ENCODE measurements at places on chromosomes 12 and 14.

DNA sequence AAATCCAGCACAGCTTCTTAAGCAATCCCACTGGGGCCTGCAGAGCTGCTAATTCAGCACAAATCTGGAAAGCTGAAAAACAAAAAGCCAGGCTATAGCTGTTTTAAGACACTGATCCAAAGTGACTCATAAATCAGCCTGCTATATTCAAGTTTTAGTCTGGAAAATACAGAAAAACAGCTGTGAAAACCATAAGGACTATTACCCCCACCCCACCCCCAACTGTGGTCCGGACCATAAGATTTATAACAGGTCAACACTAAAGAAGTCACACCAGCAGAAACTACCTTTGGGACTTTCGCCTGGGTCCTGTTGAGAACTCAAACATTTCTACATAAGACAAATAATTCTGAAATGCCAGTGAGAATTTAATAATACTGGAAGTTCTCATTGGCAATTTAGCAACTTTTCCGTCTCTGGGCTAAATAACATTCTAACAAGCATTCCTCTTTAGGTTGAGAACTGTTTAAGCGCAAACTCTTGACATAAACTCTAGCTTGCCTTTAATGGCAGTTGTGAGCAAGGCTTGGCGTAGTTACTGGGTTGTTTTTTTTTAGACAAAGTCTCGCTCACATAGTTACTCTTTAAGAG lies 3.3 kb downstream of the LRIG3 start:
- DNase-seq = no peak

DNA sequence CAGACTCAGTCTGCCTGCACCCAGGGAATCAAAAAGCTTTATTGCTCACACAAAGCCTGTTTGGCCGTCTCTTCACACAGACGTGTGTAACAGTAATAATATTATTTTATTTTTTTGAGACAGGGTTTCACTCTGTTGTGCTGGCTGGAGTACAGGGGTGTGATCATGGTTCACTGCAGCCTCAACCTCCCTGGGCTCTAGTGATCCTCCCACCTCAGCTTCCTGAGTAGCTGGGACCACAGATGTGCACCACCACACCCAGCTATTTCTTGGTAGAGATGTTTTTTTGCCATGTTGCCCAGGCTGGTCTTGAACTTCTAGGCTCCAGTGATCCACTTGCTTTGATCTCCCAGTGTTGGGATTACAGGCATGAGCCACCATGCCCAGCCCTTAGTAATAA lies 88.4 kb upstream of the DCD start:
- DNase-seq = no peak

- no peak for DNase-seq
Measured at GRCh38 chr12:96431067-96431466, 30.8 kb upstream of the CDK17 start.

DNA sequence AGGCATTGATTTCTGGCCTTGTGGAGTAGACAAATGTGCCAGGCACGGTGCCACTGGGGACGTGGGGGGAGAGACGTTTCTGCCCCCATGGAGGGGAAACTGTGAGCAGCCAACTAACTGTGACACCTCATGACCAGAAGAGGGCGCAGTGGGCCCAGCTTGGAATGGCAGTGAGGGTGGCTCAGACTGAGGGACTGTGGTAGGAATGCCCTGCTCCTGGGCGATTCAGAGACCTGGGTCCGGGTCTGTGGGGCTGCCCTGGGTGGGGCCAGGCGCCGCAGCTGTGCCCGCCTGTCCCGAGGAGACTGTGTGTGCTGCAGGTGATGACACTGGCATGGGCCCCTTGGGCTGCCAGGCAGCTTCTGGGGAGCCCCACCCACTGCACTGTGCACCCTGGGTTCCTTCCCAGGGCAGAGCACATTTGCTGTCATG lies 60.6 kb downstream of the SLC25A47 start:
- peak; percentile 62 for DNase-seq

GRCh38 chr14:37230551-37231194 lies 32.9 kb downstream of the MIPOL1 start:
- peak; percentile 41 for DNase-seq

GRCh38 chr14:96112032-96112431 lies 72.9 kb downstream of the C14orf132 start:
- no peak for DNase-seq

DNA sequence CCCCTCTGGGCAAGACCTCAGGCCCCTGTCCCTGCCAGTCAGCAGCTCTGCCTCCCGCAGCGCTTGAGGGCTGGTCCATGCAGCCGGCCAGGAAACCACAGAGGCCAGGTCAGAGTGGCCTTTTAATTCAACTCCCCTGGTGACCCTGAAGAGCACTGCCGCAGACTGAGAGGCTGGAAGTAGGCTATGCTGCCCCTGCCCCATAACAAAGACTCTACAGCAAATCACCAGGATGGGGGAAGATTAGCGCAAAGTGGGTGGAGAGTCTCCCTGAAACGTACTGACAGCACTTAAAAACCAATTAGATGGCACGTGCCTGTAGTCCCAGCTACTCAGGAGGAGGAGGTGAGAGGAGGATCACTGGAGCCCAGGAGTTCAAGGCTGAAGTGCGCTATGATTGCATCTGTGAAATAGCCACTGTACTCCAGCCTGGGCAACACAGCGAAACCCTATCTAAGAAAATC lies 70.5 kb downstream of the ITPK1 start:
- no peak for DNase-seq

DNA sequence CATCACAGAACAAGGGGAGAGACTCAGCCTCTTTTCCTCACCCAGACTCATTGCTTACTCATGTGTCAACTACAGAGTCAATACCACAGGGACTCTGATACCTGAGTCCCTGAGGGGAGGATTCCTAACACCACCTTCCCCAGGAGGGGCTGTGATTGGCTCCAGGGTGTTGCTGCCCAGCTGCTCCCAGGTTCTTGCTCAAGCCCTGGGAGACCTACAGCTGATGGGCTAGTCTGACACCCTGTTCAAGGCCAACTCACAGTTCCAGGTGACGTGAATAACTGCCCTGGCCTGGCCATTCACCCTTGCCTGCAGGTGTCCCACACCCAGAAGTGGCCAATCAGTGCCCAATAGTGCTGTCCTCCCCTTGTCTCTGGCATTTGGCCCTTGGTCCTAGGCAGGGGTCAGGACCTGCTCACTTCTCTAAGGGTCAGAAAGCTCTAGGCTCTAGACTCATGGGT lies 8.6 kb downstream of the SPRYD4 start:
- DNase-seq = no peak
